ENCODE measurements at places on chromosomes 13 and 19. TPM values are rescaled to one million over a fixed set of nuclear protein-coding genes. Genes with fewer than 3 reads are reported as not detected.

Gene DCT
- not detected for total RNA-seq

Gene ZNF540
- 1.7 TPM for total RNA-seq

Gene CCL25
- not detected for total RNA-seq

Gene ADAMTS10
- total RNA-seq = 10.1 TPM

Gene CEACAM21
- not detected for total RNA-seq

Gene PRTN3
- not detected for total RNA-seq

Gene ZNF681
- total RNA-seq = 2.5 TPM

Gene FBXO17
- 20.1 TPM for total RNA-seq

Gene CGB8
- 3.3 TPM for total RNA-seq

Gene ANKRD10
- total RNA-seq = 72.4 TPM

Gene SIRT6
- 58.8 TPM for total RNA-seq

Gene MAMSTR
- total RNA-seq = 1.3 TPM

Gene CDK8
- total RNA-seq = 26.5 TPM

DNA sequence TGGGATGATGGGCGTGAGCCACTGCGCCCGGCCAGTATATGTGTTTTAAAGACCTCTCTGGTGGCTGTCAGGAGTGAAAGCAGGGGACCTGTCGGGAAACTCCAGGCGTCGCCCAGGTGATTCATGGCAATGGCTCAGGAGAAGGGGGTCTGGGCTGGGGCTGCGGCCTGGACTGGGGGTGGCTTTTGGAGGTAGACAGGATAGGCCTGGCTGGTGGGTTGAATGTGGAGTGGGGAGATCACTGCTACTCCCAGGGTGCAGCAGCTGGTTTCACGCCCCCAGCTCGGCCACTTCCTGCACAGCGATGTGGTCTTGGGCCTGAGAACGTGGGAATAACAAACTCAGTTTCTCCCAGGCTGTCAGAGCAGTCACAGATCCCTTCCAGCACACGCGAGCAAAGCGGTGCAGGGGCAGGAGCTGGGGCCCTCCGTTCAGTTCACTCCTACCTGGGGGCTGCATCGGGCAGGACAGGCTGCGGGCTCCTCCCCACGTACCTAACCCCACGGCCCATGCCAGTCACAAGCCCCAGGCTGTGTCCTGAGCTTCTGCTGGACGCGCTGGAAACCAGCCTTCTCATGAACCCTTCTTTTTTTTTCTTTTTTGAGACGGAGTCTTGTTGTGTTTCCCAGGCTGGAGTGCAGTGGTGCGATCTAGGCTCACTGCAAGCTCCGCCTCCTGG is 18.9 kb downstream of the KDM4B start:
- no peak for DNase-seq

DNA sequence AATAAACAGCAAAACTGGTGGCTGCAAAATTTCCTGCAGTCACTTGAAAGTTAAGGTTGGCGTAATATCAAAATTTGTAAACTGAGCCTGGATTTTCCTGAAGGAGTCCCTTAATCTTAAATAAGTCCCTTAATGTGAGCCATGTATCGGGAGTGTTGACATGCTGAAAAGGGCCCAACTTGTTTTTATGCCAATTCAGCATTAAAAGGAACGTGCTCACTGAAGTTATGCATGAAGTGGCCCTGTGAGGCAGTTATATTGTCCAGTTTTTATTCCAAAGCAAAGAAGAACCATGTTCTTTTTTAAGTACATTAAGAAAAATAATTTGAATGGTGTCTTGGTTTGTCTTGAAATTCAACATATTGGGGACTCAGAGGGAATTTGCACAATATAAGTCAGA is 1766.9 kb downstream of the SLITRK1 start:
- DNase-seq = no peak

- DNase-seq = no peak
Measured at GRCh38 chr19:38425810-38426466, at the start of gene RASGRP4. Gene RASGRP4 (minus strand): TSS chr19:38426219. CDS start chr19:38426091, 128 bp downstream.

GRCh38 chr19:2841855-2842574 is 740 bp downstream of the ZNF555 start:
- no peak for DNase-seq

- no peak for DNase-seq
Measured at GRCh38 chr19:51427201-51427600, 9.8 kb upstream of the SIGLEC10 start.

DNA sequence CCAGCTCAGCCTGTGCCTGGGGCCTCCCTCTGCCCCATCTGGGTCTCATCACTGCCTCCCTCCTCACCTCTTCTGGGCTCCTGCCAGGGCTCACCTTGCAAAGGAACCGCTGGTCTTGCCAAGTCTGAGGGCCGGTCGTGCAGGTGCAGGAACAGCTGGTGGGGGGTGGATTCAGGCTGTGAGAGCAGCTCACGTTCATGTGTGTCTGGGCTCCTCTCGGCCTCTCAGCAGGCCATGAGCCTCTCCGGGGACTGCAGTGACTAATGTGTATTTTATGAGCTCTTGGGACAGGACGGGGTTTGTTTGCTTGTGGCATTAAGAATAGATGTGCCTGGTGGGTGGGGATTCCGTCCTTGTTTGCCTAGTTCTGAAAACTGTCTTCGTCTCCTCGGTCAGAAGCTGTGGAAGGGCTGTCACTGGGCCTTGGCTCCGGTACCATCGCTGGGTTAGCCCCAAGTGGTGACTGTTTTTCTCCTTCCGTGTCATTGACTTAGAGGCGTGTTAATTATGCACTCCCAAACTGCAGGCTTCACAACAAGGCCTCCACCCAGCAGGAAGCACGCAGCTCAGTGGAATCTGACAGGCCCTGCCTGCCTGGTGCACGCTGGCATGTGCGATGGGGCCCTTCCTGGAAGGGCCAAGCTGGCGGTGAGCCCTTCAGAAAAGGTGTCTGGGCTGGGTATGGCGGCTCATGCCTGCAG is 77.6 kb downstream of the KDM4B start:
- no peak for DNase-seq

GRCh38 chr13:33918199-33918932 is 100.4 kb downstream of the RFC3 start:
- DNase-seq = peak; percentile 39

GRCh38 chr13:51058461-51059167 is 52.5 kb downstream of the C13orf42 start:
- no peak for DNase-seq

DNA sequence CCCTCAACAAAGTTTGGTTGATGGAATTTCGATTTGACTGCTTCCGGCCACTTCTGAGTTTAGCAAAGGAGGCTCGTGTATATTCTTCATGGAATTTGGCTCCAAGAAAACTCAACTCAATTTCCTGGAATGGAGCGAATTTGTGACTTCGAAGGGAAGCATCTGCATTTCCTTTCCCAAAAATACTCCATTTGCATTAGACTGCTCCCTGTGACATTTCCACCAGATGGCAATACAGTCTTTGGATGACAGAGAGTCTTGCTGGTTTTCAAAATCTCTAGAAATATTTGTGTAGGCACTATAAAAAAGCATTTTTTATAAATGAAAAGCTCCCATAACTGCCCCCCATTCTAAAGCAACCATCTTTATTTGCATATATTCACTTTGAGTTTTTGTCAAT is 4.1 kb downstream of the C1QTNF9 start:
- DNase-seq = no peak

DNA sequence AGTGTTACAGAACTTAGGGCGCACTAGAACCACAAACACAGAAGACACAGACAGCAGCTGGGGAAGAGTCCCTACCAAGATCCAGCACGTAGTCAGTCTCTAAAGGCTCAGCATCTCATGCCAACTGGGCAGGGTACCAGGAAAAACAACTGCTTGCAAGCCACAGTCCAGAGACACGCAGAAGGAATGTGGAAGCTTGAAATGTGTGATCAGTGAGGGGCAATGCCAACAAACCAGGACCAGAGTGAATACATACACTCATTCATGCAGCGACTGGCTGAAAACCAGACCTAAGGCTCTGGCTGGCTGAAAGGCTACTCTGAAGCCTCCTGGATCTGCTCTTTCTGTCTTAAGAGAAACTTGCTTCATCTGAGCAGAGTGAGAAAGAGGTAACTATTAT is 1484.8 kb downstream of the EFNB2 start:
- DNase-seq = no peak

DNA sequence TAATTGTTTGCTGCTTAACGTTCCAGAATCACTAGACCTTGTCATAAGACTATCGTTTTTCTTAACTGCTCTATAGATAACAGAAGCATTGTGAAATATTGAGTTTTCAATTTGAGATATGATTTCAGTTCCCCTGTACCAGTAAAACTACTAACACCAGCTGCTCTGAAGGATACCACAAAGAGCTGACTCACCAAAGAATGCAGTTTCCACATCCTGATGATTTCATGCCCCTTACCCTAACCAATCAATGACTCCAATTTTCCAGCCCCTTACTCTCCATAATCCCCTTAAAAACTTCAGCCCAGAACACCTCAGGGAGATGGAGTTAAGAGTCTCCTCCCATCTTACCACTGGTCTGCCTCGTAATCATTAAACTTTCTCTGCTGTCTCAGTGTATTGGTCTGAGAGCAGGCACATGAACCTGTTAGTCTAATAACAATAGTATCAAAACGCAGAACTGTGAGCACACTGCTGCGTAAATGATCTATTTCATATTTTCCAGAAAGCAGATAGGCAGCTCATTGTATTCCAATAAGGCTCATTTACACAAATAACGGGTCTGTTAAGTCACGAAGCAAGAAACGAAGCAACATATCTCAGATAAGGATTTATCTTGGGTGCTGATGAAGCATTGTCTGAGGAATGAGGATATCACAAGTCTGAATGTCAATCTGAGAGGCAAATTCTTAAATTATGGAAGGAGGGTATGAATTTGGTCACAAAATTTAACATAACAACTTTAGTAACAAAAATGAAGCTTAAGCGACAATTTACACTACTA is 14.1 kb upstream of the CCNA1 start:
- no peak for DNase-seq

GRCh38 chr19:54317108-54317964 is 4.4 kb upstream of the LILRA5 start:
- DNase-seq = no peak

GRCh38 chr13:26660185-26660584 is 100.4 kb downstream of the GPR12 start:
- no peak for DNase-seq

DNA sequence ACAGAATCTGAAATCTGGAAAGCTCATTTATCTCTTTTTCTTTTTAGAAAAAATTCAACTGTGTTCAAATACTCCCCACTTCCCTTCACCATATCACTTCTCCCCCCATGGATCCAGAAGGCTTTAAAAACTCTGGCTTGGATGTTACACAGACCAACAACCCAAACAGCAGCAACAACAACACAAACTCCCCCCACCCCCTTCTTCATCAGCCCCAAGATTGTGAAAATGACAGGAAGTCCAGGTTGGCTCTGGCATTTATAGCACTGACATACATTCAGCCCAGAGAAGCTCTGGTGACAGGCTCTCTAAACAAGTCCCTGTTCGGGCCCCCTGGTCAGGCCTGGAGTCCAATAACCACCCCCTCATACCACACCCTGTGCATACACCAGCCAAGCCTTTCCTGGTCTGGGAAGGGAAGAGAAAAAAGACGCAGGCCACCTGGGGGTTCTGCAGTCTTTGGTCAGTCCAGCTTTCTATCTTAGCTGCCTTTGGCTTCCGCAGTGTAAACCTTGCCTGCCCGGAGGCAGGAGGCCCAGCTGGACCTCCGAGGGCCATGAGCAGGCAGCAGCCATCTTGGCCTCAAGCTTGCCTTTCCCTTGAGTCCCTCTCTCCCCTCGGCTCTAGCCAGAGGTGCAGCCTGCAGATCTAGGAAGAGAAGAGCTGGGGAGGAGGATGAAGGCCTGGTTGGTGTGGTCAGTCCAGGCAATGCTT is 6.8 kb downstream of the CDX2 start:
- no peak for DNase-seq

DNA sequence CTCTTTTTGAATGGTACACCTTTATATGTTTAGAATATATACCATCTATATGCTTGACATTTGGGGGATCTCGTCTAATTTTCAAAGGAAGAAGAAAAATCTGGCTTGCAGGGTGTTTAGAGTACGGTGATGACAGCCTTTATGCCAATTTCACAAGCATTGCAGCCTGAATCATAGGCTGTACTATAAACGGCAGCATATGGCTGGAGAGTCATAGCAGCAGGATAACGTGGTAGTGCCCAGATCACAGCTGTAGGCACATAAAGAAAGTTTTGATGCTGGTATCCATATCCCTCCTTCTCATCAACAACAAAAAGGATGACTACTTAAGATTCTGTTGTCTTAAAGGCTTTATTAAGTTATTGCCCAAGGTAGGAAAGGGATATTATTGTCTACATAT is 253.0 kb downstream of the PCDH9 start:
- DNase-seq = no peak

GRCh38 chr13:33372251-33372919 is 86.8 kb upstream of the STARD13 start:
- DNase-seq = no peak

GRCh38 chr19:17210296-17210695 is 4.9 kb upstream of the USE1 start:
- no peak for DNase-seq

GRCh38 chr13:40204246-40204645 is 462.2 kb downstream of the FOXO1 start:
- DNase-seq = no peak

DNA sequence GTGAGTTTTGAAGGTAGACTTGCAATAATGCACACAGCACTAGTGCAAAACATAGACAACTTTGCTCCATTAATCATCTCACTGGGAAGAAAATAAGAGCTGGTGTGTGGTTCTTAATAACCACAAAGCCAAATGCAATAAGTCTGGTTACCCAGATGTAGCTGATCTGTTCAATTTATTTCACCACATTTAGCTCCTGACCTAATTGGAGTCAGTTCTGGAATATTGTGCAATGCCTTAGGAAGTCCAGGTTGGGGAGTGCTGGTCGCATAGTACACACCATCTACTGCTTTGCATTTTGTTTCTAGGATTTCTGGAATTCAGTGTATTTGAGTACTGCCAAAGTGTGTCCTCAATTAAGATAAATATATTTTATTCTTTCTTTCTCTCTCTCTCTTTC is 483.3 kb upstream of the SPRY2 start:
- DNase-seq = no peak

GRCh38 chr19:55544776-55545439 is 435 bp downstream of the SBK3 start:
- DNase-seq = no peak

DNA sequence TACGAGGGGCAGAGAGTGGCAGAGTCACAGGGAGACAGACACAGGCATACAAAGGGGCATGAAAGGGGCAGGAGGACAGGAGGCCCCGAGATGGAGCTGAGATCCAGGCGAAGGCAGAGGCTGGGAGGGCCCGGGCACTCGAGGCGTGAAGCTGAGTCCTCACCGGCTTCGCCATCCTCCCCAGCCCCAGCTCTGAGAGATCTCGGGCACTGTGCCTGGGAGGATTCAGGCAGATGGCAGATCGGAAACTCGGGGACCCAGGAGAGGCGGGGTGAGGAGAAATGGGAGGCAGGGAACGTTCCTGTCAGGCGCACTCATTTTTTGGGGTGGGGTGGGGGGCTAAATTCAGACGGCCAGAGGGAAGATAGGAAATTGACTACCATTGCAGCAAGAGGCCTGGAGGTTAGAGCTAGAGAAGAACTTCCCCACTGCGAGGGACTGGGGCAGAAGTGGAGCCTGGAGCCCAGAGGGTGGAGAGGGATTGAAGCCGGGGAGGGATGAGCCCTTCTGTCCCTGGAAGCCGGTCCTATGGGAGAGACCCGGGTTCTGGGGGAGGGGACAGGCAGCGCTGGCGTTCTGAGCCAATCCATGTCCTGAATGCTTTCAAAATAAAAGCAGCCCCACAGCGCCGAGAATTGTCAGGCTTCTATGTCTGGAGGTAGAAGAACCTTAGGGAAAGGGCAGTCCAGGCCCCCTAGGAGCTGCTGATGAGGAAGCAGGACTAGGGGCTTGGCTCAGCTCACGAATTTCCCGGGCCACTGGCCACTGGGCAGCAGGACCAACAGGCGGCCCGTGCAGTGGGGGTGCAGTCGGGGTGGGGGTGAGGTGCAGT is 12.6 kb downstream of the LRRC4B start:
- DNase-seq = no peak

- DNase-seq = no peak
Measured at GRCh38 chr19:4640247-4641000, 1.1 kb downstream of the TNFAIP8L1 start.

Measured in kidney epithelial cell (primary cell).